ENCODE measurements at places on chromosomes 1 and 21. TPM values are rescaled to one million over a fixed set of nuclear protein-coding genes. Genes with fewer than 3 reads are reported as not detected.

C1QA gene
- 55.0 TPM for total RNA-seq

GRCh38 chr21:46409641-46410406 is 48.9 kb upstream of the DIP2A start:
- no peak for DNase-seq
- no peaks in the 10 kb centered on the region for H3K4me1 ChIP-seq
- H3K36me3 ChIP-seq, result peaks cover 30% of the 10 kb centered on the region
- no peak overlapping the region for H3K4me3 ChIP-seq

- H3K4me3 ChIP-seq, result no peak overlapping the region
- no peak overlapping the region for H3K27ac ChIP-seq
- no peaks in the 10 kb centered on the region for H3K36me3 ChIP-seq
- H3K27me3 ChIP-seq, result no peaks in the 10 kb centered on the region
Measured at GRCh38 chr1:232283864-232284263, 346.1 kb downstream of the SIPA1L2 start.

- no peak for DNase-seq
- H3K4me3 ChIP-seq, result no peak overlapping the region
- H3K36me3 ChIP-seq, result no peaks in the 10 kb centered on the region
- no peaks in the 10 kb centered on the region for H3K4me1 ChIP-seq
Measured at GRCh38 chr21:34046917-34047316, 26.5 kb upstream of the MRPS6 start.

DNA sequence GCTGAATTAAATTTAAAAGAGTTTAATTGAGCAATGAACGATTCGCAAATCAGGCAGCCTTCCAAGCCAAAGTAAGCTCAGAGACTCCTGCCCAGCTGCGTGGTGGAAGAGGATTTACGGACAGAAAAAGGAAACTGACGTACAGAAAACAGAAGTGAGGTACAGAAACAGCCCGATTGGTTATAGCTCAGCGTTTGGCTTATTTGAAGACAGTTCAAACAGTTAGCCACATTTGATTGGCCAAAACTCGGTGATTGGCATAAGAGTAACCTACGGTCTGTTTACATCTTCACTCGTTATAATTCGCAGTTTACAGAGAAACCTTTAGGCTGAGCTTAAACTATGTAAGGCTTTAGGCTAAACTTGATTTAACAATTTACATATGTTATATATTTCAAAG is 46.9 kb downstream of the CR1L start:
- H3K36me3 ChIP-seq, result no peaks in the 10 kb centered on the region
- DNase-seq, result no peak
- H3K4me3 ChIP-seq, result no peak overlapping the region
- H3K27me3 ChIP-seq, result peaks cover 5% of the 10 kb centered on the region
- no peaks in the 10 kb centered on the region for H3K4me1 ChIP-seq

DNA sequence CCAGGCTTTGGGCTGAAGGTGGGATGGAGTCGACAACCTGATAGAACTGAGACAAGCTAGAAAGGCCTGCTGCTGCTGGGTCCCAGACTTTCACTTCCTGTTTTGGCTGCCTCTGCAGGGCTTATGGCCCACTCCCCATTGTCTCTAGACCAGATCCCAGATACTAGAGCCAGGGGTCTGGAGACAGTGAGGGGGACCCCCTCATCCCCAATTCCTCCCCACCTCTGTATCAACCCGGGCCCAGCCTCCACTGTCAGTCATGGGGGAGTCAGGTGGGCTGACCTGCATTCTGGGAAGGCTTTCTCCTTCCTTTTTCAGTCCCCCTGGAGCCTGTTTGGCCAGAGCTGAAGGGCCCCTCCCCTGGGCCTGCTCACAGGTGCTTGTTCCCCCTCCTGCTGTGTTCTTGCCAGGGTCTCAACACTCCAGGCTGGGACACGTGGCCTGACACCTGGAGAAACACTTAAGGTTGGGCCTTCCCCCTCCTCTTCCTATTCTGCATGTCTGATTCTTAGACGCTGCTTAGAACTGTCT is 18.0 kb upstream of the ETV3L start:
- no peak overlapping the region for H3K4me3 ChIP-seq
- H3K27me3 ChIP-seq, result peaks cover 2% of the 10 kb centered on the region
- no peaks in the 10 kb centered on the region for H3K4me1 ChIP-seq

DNA sequence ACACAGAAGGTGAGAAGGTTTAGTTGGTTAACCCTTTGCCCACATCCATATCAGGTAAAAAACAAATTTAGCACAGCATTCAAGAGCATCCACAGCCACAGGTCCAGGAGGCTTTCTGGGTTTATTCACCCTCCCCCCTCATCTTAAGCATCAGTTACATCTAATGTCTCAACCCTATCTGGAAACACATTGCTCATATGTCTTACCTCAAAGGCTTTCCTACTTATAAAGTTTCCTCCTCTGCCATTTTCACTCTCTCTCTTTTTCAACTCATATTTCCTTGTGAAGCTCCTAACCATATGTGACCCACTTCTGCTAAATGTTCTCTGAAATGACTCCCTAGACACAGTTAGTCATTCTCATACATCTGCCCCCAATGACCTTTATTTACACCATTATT is 47.9 kb upstream of the RUNX1 start:
- H3K4me3 ChIP-seq, result no peak overlapping the region
- no peaks in the 10 kb centered on the region for H3K36me3 ChIP-seq
- H3K27me3 ChIP-seq, result no peaks in the 10 kb centered on the region
- H3K4me1 ChIP-seq, result peaks cover 3% of the 10 kb centered on the region
- no peak overlapping the region for H3K27ac ChIP-seq
- DNase-seq, result no peak

- DNase-seq, result no peak
- H3K27me3 ChIP-seq, result peaks cover 2% of the 10 kb centered on the region
- no peak overlapping the region for H3K4me3 ChIP-seq
- no peak overlapping the region for H3K27ac ChIP-seq
- H3K36me3 ChIP-seq, result no peaks in the 10 kb centered on the region
Measured at GRCh38 chr1:116270316-116271057, 102.6 kb upstream of the ATP1A1 start.
